ENCODE measurements at places on chromosomes 2 and 18.

DNA sequence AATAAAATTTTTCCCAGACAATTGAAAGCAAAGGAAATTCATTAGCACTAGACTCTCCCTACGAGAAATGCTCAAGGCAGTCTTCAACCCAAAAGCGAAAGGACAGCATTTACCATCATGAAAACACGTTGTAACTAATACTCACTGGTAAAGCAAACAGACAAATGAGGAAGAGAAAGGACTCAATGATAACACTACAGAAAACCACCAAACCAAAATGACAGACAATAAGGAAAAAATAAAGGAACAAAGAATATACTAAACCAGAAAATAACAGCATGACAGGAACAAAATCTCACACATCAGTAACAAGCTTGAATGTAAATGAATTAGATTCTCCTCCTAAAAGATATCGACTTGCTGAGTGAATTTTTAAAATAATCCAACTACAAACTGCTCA lies 190.7 kb downstream of the NOL4 start:
- no peak for DNase-seq

DNA sequence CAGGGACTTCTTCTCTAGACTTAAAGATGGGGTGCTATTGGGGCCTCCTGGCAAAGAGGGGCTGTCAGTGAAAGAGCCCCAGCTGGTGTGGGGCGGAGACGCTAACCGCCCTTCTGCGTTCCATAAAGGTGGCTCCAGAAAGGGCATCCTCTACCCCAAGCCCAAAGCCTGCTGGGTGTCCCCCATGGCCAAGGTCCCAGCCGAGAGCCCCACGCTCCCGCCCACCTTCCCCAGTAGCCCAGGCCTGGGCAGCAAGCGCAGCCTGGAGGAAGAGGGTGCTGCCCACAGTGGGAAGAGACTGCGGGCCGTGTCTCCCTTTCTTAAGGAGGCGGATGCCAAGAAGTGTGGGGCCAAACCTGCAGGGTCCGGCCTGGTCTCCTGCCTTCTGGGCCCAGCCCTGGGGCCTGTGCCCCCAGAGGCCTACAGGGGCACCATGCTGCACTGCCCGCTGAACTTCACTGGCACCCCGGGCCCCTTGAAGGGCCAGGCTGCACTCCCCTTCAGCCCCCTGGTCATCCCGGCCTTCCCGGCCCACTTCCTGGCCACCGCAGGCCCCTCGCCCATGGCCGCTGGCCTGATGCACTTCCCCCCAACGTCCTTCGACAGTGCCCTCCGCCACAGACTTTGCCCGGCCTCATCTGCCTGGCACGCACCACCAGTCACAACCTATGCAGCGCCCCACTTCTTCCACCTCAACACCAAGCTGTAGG lies 15.2 kb downstream of the ARID5A start:
- DNase-seq, result peak; percentile 56

GRCh38 chr2:238473014-238473413 lies 46.3 kb downstream of the ASB1 start:
- DNase-seq, result no peak

GRCh38 chr2:177530561-177530960 lies 138.0 kb downstream of the AGPS start:
- no peak for DNase-seq

Data from coronary artery (tissue), 2 donors.